ENCODE measurements at places on chromosomes 16 and 17. TPM values are rescaled to one million over a fixed set of nuclear protein-coding genes. Genes with fewer than 3 reads are reported as not detected.

HBA2 gene
- polyA plus RNA-seq: 6.1 TPM

CES1 gene
- 9.0 TPM for polyA plus RNA-seq

FBXW10B gene
- polyA plus RNA-seq: 0.53 TPM

KRT40 gene
- 1.0 TPM for polyA plus RNA-seq

NPIPB9 gene
- 1.1 TPM for polyA plus RNA-seq

PHKG2 gene
- 42.3 TPM for polyA plus RNA-seq

KCTD19 gene
- polyA plus RNA-seq: 0.42 TPM

TMEM170A gene
- 4.3 TPM for polyA plus RNA-seq

TMEM256 gene
- 119 TPM for polyA plus RNA-seq

CD300E gene
- polyA plus RNA-seq: 0.27 TPM

GABARAPL2 gene
- polyA plus RNA-seq: 117 TPM

CCDC200 gene
- polyA plus RNA-seq: 0.80 TPM

ZSWIM7 gene
- polyA plus RNA-seq: 30.6 TPM

C17orf58 gene
- 4.8 TPM for polyA plus RNA-seq

RNF43 gene
- 6.2 TPM for polyA plus RNA-seq

ALDH3A1 gene
- 0.23 TPM for polyA plus RNA-seq

MT1M gene
- 29.7 TPM for polyA plus RNA-seq

SLFN13 gene
- 2.9 TPM for polyA plus RNA-seq

KRTAP9-4 gene
- polyA plus RNA-seq: not detected

Data from pancreas (tissue), 10 donors.